ENCODE measurements at places on chromosomes 2 and 18.

DNA sequence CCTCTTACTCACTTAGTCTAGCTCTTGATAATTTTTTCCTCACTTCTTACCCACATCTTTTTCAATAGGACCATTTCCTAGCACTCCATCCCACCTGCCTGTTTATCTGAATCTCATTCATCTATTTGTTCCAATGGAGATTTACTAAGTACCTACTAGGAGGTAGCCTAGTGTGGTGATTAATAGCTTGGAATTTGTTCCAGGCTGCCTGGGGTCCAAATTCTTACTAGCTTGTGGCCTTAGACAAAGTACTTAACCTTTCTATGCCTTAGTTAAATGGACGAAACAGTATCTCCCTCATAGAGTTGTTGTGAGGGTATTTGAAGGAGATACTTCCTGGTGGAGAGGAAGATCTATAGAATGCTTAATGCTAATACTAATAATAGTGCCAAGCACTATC, 42.9 kb upstream of the SERTAD2 start:
- no peak for DNase-seq

GRCh38 chr18:8675057-8675456, 30.3 kb upstream of the MTCL1 start:
- DNase-seq = no peak

- DNase-seq = no peak
These were observed 44.5 kb upstream of the FOSL2 start for GRCh38 chr2:28348149-28348567.

DNA sequence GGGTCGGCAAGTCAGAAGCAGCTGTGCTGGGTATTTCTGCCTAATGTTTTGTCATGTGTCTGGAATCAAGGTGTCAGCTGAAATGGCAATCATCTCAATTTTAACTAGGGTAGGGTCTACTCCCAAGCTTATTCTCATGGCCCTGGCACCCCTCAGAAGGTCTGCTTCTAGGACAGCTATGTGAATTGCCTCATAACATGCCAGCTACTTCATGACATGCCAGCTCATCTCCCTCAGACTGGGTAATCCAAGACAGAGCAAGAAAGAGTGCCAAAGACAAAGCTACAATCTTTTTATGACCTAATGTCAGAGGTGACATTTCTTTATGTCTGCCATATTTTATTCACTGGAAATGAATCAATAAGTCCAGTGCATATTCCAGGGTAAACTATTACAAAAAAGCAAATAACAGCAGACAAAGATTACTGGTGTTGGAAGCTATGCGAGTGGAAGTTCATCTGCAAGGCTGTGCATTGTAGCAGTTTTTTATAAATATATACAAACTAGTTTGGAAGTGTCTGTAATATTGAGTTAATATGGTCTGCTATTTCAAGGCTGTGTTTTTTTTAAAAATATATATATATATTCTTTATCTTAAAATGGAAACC, 153.3 kb downstream of the FSIP2 start:
- DNase-seq = no peak

- no peak for DNase-seq
These were observed 314.6 kb downstream of the CNTNAP5 start for GRCh38 chr2:124339709-124340108.

DNA sequence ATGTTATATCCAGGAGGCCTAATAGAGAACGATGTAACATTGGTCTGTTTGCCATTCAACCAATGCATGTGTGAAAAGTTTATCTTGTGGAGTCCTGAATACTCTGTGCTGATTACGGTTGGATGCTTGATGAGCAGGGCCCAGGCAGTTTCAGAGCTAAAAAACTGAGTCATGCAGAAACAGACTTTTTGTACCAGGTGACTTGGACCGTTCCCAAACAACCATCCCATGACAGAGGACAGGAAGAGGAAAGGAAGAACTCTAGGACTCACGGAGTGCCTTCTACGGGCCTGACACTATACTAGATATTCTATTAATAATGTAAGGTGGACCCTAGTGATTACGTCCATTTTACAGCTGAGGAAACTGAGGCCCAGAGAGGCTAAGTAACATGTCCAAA, 142.1 kb downstream of the ARHGAP28 start:
- no peak for DNase-seq

- DNase-seq = no peak
These were observed 33.7 kb upstream of the IL1R2 start for GRCh38 chr2:101958061-101958460.

- no peak for DNase-seq
These were observed 1999.1 kb upstream of the CELF4 start for GRCh38 chr18:39564716-39565115.

DNA sequence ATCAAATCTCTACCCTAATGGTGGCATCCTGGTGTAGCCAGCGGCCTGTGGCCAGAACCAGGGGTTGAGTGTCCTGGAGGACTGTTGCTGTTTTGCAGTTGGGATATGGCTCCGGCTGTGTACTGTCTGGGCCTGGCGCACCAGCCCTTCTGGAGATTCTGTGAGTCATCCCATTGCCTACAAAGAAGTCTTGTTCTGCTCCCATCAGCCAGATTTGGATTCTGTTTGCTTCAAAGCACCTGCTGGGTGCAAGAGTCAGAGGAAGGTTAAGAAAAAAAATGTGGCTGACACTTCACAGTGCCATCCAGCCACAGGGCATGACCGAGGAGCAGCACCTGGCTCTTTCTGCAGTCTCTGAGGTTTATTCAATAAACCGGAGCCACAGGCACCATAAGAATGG, 41.0 kb upstream of the ASAP2 start:
- no peak for DNase-seq

- no peak for DNase-seq
These were observed 35.3 kb upstream of the SOS1 start for GRCh38 chr2:39156107-39156506.

GRCh38 chr2:70103531-70104061, 16.3 kb downstream of the PCBP1 start:
- DNase-seq = no peak

DNA sequence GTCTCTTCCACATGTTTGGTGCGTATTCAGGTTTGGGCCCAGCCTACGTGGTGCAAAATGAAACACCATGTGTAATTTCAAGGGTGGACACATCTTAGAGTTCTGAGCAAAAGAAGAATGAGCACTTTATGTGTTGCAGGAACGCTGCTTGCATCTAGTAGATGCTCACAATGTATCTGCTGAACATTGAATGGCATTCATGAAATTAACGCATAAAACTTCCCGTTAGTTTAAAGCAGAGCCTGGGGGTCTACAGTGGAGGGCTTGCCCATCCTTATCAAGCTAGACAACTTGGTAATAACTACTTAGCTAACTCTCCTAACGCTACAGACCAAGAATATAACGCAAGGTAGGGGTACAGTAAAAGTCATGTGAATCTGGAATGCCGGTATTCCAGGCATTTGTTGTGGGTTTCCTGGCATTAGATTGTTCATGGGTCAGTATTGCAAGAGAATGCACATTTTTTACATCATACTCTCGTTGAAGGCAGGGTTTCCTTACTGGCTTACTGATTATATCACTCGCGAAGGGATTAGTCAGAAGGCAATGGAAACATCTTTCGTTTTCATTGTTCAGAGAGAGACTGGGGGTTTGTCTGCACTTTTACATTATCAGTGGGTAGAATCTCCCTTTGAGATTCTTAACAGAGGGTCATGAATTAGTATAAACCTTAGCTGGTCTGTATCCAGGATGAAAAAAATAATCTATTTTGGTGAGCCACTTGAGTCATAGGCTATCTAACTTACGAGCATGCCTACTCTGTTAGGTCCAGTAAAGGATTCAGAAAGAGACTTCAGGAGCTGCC, 229.5 kb upstream of the EPAS1 start:
- no peak for DNase-seq

DNA sequence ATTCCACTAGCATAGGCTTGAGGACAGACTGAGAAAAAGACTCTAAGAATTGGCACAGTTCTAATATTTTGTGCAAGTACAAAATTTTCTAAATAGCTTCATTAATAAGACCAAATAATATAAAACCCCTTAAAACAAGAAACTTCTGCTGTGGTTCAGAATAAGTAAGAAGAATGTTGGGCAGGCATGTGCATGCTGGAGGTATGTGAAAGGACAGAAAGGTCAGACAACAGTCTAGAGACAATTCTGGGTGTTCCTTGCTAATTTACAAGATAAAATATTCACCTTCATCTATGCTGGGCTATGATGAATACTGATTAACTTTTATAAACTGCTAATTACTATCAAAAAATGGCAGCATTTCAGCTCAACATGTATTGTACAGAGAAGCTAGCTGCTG, 14.9 kb downstream of the CEBPZOS start:
- DNase-seq = no peak

- DNase-seq = no peak
These were observed 964 bp downstream of the ZBTB7C start for GRCh38 chr18:48408111-48408726.

DNA sequence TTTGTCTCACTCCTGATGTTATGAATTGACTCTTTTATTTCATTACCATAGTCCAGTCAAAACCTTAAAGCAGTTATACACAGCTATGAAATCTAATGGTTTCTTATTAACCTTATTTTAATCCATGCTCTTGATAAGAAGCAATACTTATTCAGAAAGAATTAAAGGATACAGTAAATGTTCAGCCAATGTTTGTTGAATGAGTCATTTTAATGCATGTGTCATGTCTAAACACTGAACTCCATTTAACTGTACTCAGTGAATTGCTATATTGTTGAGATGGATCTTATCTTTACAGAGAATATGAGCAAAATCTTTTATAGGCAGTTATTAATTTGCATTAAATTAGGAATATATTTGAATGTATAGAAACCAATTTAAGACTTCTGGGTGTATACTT, 135.1 kb upstream of the TFPI start:
- no peak for DNase-seq

DNA sequence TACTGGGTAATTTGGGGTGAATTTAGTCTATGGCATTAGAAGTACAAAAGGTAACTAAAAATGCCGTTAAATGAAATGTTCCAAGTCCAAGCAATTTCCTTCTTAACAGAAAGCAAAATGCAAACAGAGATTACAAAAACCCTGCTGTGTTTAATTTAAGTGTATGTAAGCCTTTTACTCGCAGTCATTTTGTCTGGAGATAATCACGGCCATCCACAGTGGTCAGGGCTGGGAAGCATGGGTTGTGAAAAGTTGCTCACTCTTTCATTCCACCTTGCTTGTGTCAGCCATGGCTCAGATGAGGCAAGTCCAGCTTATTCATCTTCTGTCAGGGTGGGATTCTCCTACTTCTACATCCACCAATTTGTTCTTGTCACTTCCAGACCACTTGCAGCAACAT, 983.6 kb upstream of the ZEB2 start:
- no peak for DNase-seq

DNA sequence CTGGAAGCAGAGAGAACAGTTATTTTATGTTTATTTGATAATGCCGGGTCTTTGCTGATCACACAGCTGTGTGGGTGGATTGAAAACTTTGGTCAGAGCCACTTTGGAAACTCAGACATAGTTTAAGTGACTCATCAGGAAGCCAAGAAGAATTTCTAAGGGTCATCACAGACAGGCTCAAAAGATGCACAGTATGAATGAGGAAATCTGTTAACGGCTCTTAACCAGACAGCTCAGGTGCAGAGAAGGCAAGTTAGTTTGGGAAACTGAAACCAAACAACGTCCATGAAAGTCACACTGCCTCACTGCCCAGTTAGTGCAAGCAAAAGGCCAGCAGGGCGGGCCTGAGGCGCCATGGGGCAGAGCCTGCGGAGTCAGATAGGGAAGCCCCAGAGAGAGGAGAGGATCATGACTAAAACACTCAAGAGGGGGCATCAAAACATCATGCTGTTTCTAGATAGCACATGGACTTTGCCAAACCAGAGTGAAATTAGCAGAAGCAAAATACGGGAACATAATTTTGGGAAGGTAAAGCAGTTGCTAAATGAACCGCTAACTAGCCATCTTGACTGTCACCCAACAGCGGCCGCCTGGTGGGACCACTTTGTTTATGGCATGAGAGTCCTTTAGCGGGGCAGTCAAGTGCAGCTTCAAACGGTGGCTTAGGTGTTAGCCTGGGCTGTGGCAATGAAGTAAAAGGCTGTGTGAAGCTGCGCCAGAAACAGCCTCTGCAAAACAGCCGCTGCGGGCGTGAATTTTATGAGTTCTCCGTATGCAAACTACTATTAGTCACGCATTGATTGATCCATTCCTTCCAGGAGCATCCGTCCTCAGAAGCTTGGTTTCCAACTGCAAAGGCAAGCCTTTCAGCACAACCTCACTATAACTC, 101.2 kb downstream of the KCTD18 start:
- no peak for DNase-seq

- DNase-seq = no peak
These were observed 442.2 kb upstream of the RAB12 start for GRCh38 chr18:8167026-8167425.

DNA sequence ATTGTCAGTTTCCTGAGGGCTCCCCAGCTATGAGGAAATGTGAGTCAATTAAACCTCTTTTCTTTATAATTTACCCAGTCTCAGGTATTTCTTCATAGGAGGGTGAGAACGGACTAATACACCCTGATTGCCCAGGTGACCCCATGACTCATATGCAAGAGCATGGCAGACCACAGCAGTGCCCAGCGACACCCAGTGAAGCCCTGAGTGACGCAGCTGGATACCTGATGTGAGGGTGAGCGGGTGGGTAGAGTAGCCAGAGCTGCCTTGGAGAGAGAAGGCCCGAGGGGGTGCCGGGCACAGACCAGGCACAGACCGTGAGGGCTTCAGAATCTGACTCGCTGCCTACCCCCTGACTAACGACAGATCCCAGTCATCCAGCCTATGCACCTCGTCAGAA, 15.4 kb downstream of the ALPG start:
- DNase-seq = no peak

DNA sequence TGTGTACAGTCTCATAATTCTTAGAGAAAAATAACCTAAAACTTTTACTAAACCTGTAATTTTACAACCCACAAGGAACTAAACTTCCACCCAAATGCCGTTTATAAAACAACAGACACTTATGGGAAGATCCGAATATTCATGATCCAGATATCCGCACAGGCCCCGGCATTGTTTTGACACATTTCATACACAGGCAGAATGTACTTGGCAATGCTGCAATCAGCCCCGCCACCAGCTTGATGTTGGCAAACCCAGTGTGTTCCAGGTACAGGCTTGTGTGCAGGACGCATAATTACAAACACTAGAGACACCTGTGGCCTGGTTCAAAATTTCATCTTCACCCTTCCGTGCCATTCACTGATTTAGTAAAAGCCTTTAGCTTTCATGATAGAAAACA, 393.0 kb upstream of the SALL3 start:
- no peak for DNase-seq

DNA sequence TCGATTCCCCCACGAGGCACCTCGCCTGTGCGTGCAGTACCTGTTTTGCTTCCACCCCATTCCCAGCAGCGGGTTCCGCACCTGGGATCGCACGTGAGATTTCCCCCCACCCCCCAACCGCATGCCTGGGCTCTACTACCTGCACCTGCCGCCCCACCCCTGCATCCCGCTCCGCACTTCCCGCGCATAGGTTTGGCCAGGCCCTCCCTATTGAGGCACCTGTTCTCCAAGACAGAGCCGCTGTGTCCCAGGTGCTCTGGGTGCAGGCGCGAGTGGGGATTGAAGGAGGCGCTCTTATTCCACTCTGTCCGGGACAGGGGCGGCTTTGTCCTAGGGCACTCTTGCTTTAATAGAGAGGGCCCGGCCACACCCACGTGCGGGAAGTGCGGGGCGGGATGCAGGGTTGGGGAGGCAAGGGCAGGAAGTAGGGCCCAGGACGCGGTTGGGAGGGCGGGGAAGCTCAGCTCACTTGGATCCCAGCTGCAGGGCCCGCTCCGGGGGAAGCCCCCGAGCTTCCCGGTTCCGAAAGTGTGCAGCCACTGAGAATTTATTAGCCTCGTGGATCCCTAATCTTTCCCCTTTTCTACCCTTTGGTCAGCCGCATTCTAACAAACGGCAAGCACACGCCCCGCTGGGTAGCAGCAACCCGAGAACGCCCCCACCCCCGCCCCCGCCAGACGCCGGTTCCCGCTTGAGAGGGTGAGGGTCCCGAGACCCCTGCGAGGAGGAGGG, 670 bp upstream of the MOCOS start:
- DNase-seq = no peak

Measured in NCI-H1694 (cell line).